ENCODE measurements at places on chromosomes 2 and 18. TPM values are rescaled to one million over a fixed set of nuclear protein-coding genes. Genes with fewer than 3 reads are reported as not detected.

Gene IL36B
- polyA plus RNA-seq = not detected

GRCh38 chr18:25517881-25518715 lies 166.1 kb upstream of the ZNF521 start:
- no peak for DNase-seq
- H3K27me3 ChIP-seq = no peaks in the 10 kb centered on the region
- no peak overlapping the region for H3K4me3 ChIP-seq

Gene UGT1A10
- 27.3 TPM for polyA plus RNA-seq

DNA sequence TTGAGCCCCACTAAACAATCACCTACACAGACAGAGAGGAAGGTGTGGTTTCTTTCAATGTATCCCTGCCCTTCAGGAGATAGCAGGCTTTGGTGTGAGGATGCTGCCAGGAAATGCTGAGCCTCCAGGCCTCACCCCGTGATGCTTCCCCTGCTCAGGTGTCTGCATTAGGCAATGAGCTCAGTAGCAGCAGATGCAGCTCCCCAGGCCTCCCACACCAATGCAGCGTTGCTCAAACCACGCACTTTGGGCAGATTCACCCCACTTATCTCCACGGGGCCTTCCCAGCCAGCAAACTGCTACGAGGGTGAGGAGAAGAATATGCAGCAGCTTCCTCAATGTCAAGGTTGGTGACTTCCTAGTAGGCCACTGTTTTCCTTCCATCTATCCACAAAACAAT lies 229.3 kb upstream of the PXDN start:
- no peaks in the 10 kb centered on the region for H3K4me1 ChIP-seq
- no peak overlapping the region for H3K27ac ChIP-seq
- no peaks in the 10 kb centered on the region for H3K36me3 ChIP-seq
- peak; percentile 24 for DNase-seq

GRCh38 chr2:46231721-46232120 lies 65.5 kb upstream of the EPAS1 start:
- H3K27ac ChIP-seq = no peak overlapping the region
- H3K4me1 ChIP-seq = no peaks in the 10 kb centered on the region
- no peaks in the 10 kb centered on the region for H3K36me3 ChIP-seq
- H3K27me3 ChIP-seq = no peaks in the 10 kb centered on the region

DNA sequence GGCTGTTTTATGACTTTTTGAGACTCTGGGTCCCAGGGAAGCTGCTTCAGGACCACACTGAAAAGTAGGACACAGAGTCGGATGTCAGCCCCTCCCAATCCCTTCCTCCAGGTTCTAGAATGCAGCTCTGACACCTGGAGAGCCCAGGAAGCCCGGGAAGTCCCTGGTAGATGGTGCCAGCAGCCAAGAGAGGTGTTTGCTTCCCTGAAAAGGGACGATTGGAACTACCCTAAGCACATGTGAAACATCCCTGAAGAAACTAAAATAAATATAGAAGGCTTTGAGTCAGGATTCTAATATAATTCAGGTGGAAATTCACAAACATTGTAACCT lies 163.2 kb upstream of the CYRIA start:
- no peaks in the 10 kb centered on the region for H3K36me3 ChIP-seq
- H3K4me1 ChIP-seq = no peaks in the 10 kb centered on the region
- no peak overlapping the region for H3K4me3 ChIP-seq
- no peak overlapping the region for H3K27ac ChIP-seq
- DNase-seq = no peak

Gene LHCGR
- polyA plus RNA-seq = not detected

GRCh38 chr2:103942199-103942598 lies 911.7 kb upstream of the POU3F3 start:
- H3K4me1 ChIP-seq = no peaks in the 10 kb centered on the region
- H3K36me3 ChIP-seq = no peaks in the 10 kb centered on the region
- no peak for DNase-seq
- H3K4me3 ChIP-seq = no peak overlapping the region
- no peaks in the 10 kb centered on the region for H3K27me3 ChIP-seq

DNA sequence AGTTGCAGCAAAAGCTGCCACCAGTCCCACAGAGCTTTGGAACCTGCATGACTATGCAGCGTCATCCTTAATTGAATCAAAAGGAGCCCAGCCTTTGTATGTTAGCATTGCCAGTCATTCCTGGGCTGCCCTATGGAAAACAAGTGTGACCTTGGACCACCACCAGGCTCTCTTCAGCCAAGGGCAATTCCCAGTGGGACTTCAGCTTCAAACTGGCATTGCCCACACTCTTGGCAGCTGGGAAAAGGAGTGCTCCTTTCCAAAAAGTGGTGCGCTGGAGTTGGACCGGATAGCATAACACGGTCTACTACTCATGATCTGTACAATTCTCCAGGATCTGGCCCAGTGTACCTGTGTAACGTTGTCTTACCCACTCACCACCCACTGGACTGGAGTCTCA lies 259.5 kb downstream of the MREG start:
- H3K27me3 ChIP-seq = no peaks in the 10 kb centered on the region
- peaks cover 36% of the 10 kb centered on the region for H3K4me1 ChIP-seq
- H3K36me3 ChIP-seq = no peaks in the 10 kb centered on the region

GRCh38 chr2:198660501-198660900 lies 797.2 kb downstream of the SATB2 start:
- no peak for DNase-seq
- H3K4me1 ChIP-seq = no peaks in the 10 kb centered on the region
- no peaks in the 10 kb centered on the region for H3K27me3 ChIP-seq
- H3K27ac ChIP-seq = no peak overlapping the region
- no peak overlapping the region for H3K4me3 ChIP-seq

DNA sequence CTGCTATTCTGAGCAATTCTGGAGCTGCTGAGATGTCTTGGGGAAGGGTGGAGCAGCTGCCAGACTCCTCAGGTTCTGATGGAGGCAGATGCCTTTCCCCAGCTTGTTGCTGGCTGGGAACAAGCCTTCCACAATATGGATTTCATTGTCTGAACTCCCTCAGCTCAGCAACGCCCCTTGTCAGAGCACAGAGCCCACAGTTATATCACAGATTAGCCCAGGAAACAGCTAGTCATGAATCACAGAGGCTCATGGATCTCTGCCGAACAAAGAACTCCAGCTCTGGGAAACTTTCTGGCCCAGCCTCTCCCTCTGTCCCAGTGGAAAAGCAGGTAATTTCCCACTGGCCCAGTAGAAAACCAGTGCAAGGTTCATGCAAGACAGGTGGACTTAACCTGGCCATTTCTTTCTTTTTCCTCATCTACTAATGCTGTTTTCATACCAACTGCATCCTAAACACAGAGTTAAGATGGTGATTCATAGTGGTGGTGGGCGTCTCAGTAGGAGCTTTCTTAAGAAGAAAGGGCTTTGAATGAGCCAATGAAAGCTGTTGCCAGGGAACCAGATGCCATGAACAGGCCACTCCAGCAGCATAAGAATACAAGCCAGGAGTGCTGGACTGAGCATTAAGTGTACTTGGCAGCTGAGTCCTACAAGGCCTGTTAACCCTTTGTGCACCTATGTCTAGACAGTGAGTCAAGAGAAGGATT lies 8.7 kb upstream of the KIAA2012 start:
- H3K27me3 ChIP-seq = no peaks in the 10 kb centered on the region
- no peak for DNase-seq
- peak overlapping the region; percentile 30 for H3K27ac ChIP-seq
- H3K4me1 ChIP-seq = no peaks in the 10 kb centered on the region
- H3K36me3 ChIP-seq = no peaks in the 10 kb centered on the region

DNA sequence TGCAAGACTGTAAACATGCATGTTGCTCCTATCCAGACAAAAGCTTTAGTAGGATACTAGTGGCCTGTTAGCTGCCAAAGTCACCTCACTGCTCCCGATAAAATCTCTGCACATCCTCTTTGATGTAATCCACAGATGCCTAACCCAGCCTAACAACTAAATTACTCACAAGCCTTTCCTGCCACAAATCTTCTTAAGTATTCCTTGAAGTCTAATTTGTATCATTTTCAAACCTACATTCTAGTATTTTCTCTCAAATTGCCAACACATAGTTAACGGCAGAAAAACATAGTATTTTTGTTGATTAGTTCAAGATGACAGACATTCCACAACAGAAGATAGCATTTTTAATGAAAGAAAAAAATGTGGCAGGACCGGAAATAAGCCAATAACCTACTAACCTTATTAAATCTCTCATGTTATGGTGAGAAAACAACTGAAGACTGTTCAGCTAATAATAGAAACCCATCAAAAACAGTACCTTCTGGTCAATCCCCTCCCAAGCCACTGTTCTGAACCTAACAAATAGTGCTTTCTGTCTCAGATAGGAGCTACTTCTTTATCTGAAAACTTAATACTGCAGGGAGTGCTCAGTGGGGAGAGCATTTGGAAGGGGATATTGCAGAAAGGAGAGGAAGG lies at the start of gene MPP4:
Gene MPP4, minus strand, starts transcription at position 57 of the 639 bp plus-strand sequence. CDS start 4,690 bp downstream, outside the sequence.
- H3K27me3 ChIP-seq = no peaks in the 10 kb centered on the region
- H3K36me3 ChIP-seq = no peaks in the 10 kb centered on the region
- no peak for DNase-seq
- H3K4me3 ChIP-seq = no peak within 1 kb of the TSS

- no peaks in the 10 kb centered on the region for H3K36me3 ChIP-seq
- no peak for DNase-seq
- no peaks in the 10 kb centered on the region for H3K27me3 ChIP-seq
- no peak overlapping the region for H3K27ac ChIP-seq
- H3K4me1 ChIP-seq = no peaks in the 10 kb centered on the region
These were observed 153.4 kb downstream of the MBP start for GRCh38 chr18:76979111-76979751.

DNA sequence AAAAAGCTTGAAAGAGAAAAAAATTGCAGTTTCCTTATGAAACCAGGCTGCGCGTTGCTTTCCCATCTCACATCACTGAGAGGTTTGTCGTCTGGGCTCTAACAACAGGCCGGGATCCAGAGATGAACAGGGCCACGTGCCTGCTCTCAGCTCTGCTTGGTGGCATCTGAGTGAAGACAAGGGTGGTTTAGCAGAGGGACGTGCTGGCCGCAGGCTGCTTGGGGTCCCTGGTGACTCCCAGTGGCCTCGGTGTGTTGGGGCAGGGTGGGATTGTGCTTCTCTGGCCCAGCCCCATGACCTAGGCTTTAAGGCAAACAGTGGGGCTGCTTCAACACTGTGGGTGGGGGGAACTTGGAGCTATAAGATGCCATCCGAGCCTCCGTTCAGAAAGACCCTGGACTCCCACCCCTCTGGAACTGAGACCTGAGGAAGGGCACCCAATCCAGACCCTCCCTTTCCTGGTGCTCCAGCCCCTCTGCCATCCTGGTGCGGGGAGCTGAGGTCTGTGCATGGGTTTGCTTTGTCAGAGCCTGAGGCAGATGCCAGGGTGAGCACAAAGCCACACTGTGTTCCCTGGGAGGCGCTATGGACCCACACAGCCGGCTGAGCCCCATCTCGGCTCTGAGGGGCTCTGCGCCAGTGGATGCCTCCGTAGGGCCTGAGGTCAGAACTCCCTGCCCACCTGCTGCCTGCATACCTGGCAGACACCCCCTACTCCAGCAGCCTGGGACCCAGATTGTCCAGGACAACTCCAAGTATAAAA lies 18.4 kb upstream of the HPCAL1 start:
- H3K27ac ChIP-seq = peak overlapping the region; percentile 75
- no peaks in the 10 kb centered on the region for H3K36me3 ChIP-seq
- no peak overlapping the region for H3K4me3 ChIP-seq
- peak; percentile 56 for DNase-seq
- no peaks in the 10 kb centered on the region for H3K4me1 ChIP-seq
- no peaks in the 10 kb centered on the region for H3K27me3 ChIP-seq

Gene FTCDNL1
- polyA plus RNA-seq = 1.2 TPM

Gene SKA1
- polyA plus RNA-seq = 5.4 TPM

GRCh38 chr2:228731517-228731916 lies 539.6 kb downstream of the PID1 start:
- DNase-seq = peak; percentile 72
- H3K27ac ChIP-seq = no peak overlapping the region
- H3K27me3 ChIP-seq = no peaks in the 10 kb centered on the region
- no peaks in the 10 kb centered on the region for H3K4me1 ChIP-seq
- H3K4me3 ChIP-seq = no peak overlapping the region
- H3K36me3 ChIP-seq = no peaks in the 10 kb centered on the region

DNA sequence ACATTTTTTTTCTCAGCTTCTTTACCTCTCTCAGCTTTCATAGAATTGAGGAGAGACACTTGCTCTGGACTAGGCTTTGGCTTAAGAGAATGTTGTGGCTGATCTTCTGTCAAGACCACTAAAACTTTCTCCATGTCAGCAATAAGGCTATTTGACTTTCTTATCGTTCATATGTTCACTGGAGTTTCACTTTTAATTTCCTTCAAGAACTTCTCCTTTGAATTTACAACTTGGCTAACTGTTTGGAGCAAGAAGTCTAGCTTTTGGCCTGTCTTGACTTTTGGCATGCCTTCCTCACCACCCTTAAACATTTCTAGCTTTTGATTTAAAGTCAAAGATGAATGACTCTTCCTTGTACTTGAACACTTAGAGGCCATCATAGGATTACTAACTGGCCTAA lies 104.4 kb upstream of the SLC39A10 start:
- no peaks in the 10 kb centered on the region for H3K36me3 ChIP-seq
- H3K4me1 ChIP-seq = no peaks in the 10 kb centered on the region
- H3K4me3 ChIP-seq = no peak overlapping the region

DNA sequence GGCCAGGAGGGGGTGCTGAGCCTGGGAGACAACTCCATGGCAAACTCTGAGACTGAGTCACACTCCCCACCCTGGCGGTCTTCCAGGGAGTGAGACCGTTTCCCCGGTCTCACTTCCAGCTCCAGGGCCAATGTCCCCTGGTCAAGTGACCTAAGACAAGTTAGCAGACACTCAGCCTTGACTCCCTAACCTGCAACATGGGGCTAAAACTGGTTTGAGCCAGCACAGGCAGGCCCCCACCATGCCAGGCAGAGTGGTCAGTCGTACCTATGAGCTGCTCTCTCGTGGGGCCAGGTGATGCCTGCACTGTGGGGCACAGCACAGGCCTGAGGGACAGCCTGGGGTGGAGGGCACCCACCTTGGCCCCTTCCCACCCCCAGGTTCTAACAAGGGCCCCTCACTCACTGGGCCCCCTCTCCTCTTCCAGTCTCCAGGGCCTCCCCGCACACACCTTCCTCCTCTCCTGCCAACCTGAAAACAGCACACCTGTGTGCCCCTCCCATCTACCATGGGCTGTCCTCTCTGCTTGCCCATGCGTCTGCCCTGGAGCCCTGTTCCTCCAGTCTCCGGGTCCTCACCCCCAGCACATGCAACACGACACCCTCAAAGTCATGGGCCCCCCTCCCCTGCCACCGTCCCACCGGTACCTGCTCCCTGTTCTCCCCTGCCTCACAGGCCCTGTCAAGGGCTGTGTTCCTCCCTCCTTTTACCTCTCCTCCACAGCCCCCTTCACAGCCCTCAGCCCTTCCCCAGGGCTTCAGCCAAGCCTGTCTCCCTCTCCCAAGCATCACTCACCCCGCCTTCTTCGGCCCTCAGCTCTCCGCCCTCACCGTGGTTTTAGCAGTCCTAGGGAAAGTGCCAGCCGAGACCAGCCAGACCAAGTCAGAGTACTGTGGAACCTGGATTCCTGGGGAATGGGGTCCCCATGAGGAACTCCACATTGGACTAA lies 1.6 kb downstream of the GPR17 start:
- H3K27ac ChIP-seq = peak overlapping the region; percentile 96
- H3K4me1 ChIP-seq = peaks cover 99% of the 10 kb centered on the region
- peak overlapping the region; percentile 18 for H3K4me3 ChIP-seq
- H3K27me3 ChIP-seq = no peaks in the 10 kb centered on the region
- peak; percentile 75 for DNase-seq

GRCh38 chr18:23398401-23398800 lies 54.7 kb upstream of the RIOK3 start:
- no peak overlapping the region for H3K4me3 ChIP-seq
- H3K27ac ChIP-seq = no peak overlapping the region
- no peaks in the 10 kb centered on the region for H3K36me3 ChIP-seq
- no peaks in the 10 kb centered on the region for H3K4me1 ChIP-seq
